Activated B cell treated with CpG ODN at 0.5 μM for 24 hours (primary cell): ENCODE measurements at places on chromosomes 1 and 21. TPM values are rescaled to one million over a fixed set of nuclear protein-coding genes. Genes with fewer than 3 reads are reported as not detected.

The HORMAD1 gene
- 1.4 and 1.6 TPM in 2 replicates for total RNA-seq

The FCAMR gene
- total RNA-seq: not detected in 2 replicates

The CRB1 gene
- total RNA-seq: not detected in 2 replicates

The ACBD6 gene
- total RNA-seq: 55.4 and 61.5 TPM in 2 replicates

The FGR gene
- total RNA-seq: 28.6 and 28.8 TPM in 2 replicates

The ST7L gene
- 12.4 and 13.8 TPM in 2 replicates for total RNA-seq

The TMEM240 gene
- total RNA-seq: 0.31 TPM in 1 of 2 replicates, not detected in the other

The PFKFB2 gene
- total RNA-seq: 7.6 and 10.1 TPM in 2 replicates

The HCRTR1 gene
- total RNA-seq: not detected in 2 replicates

The GJA9 gene
- not detected in 2 replicates for total RNA-seq

The CYP4A11 gene
- total RNA-seq: not detected in 2 replicates

The IGSF8 gene
- total RNA-seq: 25.4 and 27.9 TPM in 2 replicates

The CELA2A gene
- total RNA-seq: not detected in 2 replicates

The CELA3A gene
- total RNA-seq: not detected in 2 replicates

The IFNGR2 gene
- total RNA-seq: 66.8 and 71.1 TPM in 2 replicates

The MMEL1 gene
- not detected in 2 replicates for total RNA-seq

The LMOD1 gene
- total RNA-seq: not detected in 2 replicates

The OR2L13 gene
- not detected in 2 replicates for total RNA-seq

The ATF6 gene
- 23.7 and 24.6 TPM in 2 replicates for total RNA-seq

The COL24A1 gene
- not detected in 2 replicates for total RNA-seq

The TCP10L gene
- total RNA-seq: 0.58 and 0.98 TPM in 2 replicates

The NMNAT2 gene
- total RNA-seq: not detected in 2 replicates

The HIPK1 gene
- 38.0 and 39.0 TPM in 2 replicates for total RNA-seq

The LCE2C gene
- total RNA-seq: not detected in 2 replicates

The ADAMTSL4 gene
- 0.11 TPM in 1 of 2 replicates, not detected in the other for total RNA-seq

The CD2 gene
- 0.35 and 0.37 TPM in 2 replicates for total RNA-seq
